ENCODE measurements at places on chromosomes 2 and 18.

DNA sequence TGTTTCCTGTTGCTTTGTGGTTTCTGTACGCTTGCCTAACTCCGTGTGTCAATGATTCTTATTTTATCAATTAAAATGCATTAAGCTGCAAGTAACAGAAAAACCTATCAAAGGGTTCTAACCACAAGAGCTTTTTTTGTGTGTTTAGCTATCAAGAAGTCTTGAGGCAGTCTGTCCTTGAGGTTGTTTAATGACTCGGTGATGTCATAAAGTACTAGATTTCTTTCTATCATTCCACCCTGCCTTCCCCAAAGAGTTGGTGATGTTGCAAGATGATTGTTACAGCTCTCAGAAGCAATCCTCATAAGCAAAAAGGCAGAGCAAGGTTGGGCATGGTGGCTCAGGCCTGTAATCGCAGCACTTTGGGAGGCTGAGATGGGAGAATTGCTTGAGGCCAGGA is 51.9 kb upstream of the SPTBN1 start:
- no peak for DNase-seq

- DNase-seq: no peak
Measured at GRCh38 chr18:57297306-57297705, 55.1 kb upstream of the ST8SIA3 start.

DNA sequence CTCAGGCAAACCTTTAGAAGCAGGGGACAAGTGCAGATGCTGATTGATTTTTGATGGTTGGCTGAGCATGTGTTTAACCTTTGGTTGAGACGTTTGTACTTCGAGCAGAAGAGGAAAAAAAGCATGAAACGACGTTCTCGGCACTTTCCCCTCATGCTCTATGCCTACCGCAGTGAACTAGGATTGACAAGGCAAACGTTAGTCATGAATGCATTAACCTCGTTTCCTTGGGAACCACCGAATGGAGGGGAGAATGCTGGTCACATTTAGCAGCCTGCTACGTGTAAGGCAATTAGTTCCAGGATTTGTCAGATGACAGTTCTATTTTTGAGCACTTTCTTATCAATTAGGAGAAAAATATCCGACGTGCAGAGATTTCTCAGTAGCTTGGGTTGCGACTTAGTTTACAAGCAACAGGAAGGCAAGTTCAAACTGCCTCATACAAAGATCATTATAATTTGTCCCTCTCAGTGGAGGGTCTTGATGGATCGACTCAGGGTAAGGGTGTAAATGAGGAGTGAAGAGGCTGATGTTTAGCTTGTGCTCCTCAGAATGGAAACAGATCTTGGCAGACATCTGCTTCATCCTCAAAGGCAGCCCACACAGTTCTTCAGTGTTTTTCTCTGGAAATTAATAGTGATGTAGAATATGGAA is 47.4 kb upstream of the GPR45 start:
- no peak for DNase-seq

- no peak for DNase-seq
Measured at GRCh38 chr18:36711014-36711725, 117.6 kb downstream of the TPGS2 start.

GRCh38 chr2:163655667-163656066 is 80.1 kb downstream of the FIGN start:
- no peak for DNase-seq

DNA sequence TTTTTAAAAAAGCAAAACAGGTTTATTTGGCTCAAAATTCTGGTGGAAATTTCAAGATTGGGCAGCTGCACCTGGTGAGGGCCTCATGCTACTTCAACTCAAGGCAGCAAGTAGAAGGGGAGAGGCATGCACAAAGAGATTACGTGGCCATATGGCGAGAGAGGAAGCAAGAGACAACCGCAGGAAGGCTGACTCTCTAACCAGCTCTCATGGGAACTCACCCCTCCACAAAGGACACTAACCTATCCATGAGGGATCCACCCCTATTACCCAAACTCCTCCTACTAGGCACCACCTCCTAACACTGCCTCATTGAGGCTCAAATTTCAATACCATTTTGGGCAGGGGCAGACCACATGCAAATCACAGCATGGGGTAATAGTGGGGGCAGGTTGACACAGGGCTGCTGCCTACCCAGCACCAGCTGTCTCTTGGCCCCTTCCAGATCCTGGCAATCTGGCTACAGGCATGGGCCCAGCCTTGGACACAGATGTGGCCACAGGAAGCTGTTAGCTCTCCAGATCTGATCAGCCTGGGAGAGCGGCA is 2.0 kb upstream of the CAPN10 start:
- no peak for DNase-seq

- no peak for DNase-seq
Measured at GRCh38 chr18:3615374-3615985, 165.5 kb downstream of the TGIF1 start.

DNA sequence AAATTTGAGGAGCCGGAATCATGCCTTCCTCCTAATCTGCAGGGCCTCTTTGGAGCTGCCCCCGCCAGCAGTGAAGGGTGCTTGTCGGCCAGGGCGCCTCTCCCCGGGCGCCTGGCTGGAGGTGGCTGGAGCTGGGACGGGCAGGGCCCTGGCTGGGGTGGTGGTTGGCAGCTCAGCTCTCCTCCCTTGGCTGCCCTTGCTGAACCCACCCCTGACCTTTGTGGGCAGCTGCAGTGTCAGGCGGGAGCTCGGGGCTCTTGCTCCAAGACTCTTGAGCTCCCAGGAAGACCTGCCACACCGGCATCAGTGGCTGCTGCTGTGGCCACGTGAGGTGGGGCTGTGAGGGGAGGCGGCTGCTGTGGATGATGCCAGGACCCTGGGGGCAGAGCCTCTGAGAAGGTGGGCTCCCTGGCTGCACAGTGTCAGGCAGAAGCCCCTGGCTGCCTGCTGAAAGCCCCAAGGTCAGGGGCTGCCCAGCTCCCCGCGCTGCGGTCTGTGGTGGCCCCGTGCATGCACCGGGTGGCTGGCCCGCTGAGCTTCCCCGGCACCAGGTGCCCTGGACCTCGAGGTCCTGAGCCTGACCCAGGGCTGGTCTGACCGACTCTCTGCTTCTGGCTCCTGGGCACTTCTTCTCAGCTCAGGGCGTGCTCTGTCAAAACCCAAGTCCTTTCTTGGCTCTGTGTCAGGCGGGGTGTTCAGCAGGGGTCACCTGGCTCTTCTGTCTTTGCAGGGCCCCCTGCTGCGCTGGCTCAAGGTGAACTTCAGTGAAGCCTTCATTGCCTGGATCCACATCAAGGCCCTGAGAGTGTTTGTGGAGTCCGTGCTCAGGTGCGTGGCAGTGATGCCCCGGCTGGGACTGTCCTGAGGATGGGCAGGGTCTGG is 34.5 kb downstream of the PDIA6 start:
- DNase-seq: no peak

DNA sequence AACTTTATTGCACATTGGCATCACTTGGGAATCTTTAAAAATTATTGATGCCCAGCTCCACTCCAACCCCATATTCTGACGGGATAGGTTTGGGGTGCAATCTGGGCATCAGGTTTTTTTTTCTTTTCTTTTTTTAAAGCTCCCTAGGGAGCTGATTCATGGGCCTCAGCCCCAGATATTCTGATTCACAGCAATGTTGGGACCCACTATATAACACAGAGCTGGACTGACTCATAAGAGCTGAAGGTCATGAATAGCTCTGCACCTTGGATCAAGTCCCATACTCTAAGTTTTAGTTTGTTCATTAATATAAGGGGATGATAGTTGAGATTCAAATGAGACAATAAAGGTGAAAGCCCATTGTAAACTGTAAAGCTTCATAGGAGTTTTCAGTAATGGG is 191.1 kb upstream of the REV1 start:
- DNase-seq: no peak

GRCh38 chr2:41910126-41910525 is 137.7 kb upstream of the PKDCC start:
- DNase-seq: no peak

GRCh38 chr2:126303113-126303512 is 352.8 kb upstream of the GYPC start:
- no peak for DNase-seq

GRCh38 chr2:163248376-163249253 is 410.0 kb upstream of the KCNH7 start:
- DNase-seq: no peak

DNA sequence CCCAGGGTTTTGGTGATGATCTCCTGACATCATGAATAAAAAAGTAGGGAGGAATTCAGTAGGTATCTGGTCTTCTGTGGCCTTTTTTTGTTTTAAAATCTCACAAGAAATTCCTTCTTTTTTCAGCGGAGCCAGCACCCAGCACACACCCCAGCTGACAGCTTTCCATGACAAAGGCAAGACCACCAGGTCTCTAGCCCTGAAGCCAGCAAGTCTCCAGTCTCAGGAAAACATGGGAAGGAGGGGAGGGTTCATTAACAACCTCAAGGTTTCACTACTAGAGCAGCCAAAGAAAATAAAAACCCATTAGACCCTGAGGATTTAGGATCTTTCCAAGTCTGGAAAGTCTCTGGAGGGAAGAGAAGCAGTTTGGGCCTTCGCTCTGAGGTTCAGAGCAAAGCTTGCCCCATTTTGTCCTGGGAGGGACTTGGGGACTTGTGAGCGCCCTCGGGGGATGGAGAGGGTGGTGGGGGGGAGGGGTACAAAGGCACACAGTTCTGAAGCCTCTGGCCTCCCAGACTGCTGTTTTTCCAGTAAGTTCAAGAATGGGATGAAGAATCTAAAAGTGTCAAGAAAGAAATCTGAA is 9.0 kb downstream of the FOXI3 start:
- no peak for DNase-seq

GRCh38 chr2:95391641-95392310 is 10.7 kb upstream of the FAHD2A start:
- DNase-seq: no peak

DNA sequence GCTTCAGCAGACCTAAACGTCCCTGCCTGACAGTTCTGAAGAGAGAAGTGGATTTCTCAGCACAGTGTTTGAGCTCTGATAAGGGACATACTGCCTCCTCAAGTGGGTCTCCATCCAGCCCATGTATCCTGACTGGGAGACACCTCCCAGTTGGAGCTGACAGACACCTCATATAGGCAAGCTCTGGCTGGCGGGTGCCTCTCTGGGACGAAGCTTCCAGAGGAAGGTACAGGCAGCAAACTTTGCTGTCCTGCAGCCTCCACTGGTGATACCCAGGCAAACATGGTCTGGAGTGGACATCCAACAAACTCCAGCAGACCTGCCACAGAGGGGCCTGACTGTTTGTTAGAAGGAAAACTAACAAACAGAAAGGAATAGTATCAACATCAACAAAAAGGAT is 728.4 kb downstream of the MBD2 start:
- DNase-seq: no peak

- peak; percentile 44 for DNase-seq
Measured at GRCh38 chr2:102686479-102687439, 67.4 kb downstream of the SLC9A2 start.

DNA sequence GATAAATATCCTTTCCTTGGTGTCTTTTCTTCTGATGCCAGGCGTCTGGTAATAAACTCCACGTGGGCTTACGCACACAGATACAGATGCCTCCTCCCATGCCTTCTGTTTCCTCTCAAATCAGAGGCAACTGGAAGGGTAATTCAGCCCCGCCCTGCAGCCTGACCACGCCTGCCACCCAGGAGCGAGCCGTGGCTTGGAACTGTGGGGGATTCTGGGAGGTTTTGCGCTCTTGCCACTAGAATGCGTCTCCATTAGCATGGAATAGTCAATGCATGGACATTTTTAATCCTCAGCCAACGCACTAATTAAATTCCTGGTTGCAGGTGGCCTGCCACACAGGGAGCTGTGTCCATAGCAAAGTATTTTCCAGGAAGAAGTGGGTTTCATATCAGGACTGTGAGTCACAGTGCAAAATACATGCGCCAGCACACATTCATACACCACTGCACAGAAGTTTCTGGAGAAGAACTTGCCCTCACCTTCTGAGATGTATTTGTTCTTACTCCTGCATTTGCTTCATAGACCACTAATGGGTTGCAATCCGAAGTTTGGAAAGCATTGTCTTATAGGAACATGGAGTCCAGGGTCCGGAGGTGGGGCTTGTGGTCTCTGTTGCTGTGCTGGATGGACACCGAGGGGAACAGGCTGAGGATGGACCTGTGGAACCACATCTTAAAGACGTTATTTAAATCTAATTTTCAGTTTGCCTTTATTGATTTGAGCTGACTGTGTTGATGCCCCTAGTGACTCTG is 151.4 kb downstream of the LDLRAD4 start:
- DNase-seq: no peak

GRCh38 chr2:138391946-138392345 is 109.6 kb upstream of the SPOPL start:
- no peak for DNase-seq

DNA sequence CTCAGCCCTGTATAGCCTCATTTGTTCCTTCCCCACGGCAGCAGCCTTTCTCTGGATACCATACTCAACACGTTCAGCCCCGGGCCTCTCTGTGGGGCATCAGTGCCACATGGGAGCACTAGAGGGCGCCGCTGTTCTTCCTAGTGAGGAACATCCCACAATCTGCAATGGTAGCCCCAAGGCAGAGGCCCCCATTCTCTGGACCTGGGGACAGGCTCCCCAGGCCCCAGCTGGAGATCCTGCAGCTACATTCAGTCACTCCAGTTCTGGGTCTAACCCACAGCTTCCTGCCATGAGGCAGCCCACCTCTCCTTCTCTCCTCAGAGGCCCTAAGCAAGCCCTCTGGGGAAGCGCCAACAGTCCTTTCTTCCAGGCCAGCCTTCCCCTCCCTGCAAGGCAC is 14.2 kb upstream of the SFXN5 start:
- peak; percentile 88 for DNase-seq

GRCh38 chr18:36950282-36950681 is 121.4 kb downstream of the KIAA1328 start:
- no peak for DNase-seq

DNA sequence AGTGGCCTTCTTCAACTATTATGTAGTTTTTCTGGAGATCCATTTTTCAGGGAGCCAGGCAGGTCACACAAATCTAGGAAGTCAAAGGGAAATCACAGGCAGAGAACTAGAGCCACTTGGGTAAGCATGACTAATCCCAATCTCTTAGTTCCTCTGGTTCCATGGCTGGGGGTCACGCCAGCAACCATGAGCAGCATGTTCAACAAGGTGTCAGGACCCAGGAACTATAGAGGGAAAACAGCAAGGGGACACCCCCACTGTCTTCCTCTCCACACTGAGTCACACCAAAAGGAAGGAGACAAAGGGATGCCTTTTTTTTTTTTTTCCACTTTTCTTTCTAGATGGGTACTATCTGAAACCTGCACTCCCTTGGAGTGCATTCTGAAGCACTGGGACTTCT is 250.9 kb downstream of the OTX1 start:
- no peak for DNase-seq

GRCh38 chr18:38868757-38869156 is 1303.2 kb upstream of the CELF4 start:
- DNase-seq: no peak

DNA sequence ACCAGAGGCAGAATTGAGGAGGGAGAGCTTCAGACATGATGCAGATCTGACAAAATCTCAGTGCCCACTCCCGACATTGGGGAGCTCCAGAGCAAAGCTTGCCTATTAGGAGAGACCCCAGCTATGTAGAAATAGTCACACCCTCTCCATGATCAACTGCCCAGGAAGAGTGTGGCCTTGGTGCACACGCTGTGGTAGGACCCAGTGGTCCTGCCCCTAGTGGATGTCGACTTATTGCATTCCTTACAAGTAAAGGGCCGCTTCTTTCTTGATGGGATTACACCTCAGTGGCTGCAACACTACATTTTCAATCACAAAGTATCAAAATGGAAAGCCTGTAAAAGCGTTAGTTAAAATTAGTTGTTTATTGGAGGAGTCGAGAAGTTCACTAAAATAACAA is 64.2 kb downstream of the VRK2 start:
- DNase-seq: no peak

- no peak for DNase-seq
Measured at GRCh38 chr2:47086054-47086471, 69.0 kb downstream of the STPG4 start.

- DNase-seq: no peak
Measured at GRCh38 chr2:57906152-57906732, 140.4 kb upstream of the VRK2 start.
